ENCODE measurements at places on chromosomes 4 and X.

- DNase-seq = peak; percentile 30
- no peaks in the 10 kb centered on the region for H3K36me3 ChIP-seq
- H3K27ac ChIP-seq = no peak overlapping the region
Observed at GRCh38 chr4:108355186-108355901, 186.6 kb upstream of the LEF1 start.

- no peak overlapping the region for H3K4me3 ChIP-seq
- no peaks in the 10 kb centered on the region for H3K36me3 ChIP-seq
- no peak overlapping the region for H3K27ac ChIP-seq
Observed at GRCh38 chrX:40446921-40447320, 133.8 kb upstream of the ATP6AP2 start.

DNA sequence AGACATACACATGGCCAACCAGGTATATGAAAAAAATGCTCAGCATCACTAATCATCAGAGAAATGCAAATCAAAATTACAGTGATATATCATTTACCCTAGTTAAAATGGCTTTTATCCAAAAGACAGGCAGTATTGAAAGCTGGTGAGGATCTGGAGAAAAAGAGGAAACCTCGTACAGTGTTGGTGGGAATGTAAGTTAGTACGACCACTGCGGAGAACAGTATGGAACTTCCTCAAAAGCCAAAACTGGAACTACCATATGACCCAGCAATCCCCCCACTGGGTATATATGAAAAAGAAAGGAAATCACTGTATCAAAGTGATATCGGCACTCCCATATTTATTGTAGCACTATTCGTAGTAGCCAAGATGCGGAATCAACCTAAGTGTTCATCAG lies 23.4 kb downstream of the ABHD18 start:
- no peaks in the 10 kb centered on the region for H3K4me1 ChIP-seq
- H3K27me3 ChIP-seq = no peaks in the 10 kb centered on the region
- no peak overlapping the region for H3K4me3 ChIP-seq
- H3K36me3 ChIP-seq = peaks cover 5% of the 10 kb centered on the region
- no peak overlapping the region for H3K27ac ChIP-seq

DNA sequence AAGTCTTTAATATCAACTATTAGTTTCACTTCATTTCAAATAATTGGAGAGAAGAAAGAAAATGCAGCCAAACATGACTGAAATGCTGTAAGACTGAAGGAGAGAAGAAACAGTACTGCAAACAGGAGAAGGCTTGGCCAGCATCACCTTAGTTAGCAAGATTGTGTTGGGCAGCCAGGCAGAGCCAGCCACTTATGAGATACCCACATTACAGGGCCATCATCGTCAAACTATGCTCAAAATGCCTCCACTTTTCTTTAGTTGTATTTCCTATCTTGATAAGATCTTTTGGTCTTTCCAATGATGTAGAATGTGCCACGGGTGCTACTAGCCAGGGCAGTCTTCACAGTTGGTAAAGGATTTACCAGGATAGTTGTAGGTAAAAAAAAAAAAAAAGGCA lies 10.9 kb upstream of the IRF2 start:
- H3K4me1 ChIP-seq = no peaks in the 10 kb centered on the region
- no peaks in the 10 kb centered on the region for H3K36me3 ChIP-seq
- DNase-seq = no peak

DNA sequence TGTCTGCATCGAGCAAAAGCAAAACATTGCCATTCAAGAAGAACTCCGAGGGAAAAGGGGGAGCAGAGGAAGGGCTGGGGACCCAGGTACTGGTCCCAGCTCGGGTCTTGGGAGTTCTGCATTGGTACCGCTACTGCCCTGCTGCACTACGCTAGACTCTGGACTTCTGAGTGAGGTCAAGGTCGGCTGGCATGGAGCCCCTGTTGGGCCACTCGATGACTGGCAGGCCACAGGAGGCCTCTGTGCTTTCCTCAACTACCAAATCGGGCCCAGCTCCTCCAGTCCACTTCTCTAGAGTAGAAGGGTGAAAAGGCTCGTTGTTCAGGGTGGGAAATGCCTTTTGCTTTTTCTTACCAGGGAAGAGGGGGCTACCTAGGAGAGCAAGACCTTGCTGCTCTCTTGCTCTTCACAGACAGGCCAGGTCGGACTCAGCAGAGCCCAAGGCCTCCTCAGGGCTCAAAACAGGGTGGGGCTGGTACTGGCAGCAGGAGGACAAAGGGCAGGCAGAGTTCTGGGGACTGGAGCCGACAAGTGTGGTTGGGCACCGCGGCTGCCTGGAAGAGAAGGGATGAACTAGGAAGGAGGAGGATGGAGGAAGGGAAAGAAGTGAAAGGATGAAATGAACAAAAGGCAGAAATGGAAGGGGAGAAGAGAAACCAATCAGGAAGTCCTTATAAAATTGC lies 8.9 kb upstream of the IRAK1 start:
- no peak for DNase-seq
- H3K27ac ChIP-seq = no peak overlapping the region
- no peaks in the 10 kb centered on the region for H3K4me1 ChIP-seq
- peaks cover 3% of the 10 kb centered on the region for H3K36me3 ChIP-seq
- H3K4me3 ChIP-seq = no peak overlapping the region
